ENCODE measurements at places on chromosomes 3 and 15. TPM values are rescaled to one million over a fixed set of nuclear protein-coding genes. Genes with fewer than 3 reads are reported as not detected.

DNA sequence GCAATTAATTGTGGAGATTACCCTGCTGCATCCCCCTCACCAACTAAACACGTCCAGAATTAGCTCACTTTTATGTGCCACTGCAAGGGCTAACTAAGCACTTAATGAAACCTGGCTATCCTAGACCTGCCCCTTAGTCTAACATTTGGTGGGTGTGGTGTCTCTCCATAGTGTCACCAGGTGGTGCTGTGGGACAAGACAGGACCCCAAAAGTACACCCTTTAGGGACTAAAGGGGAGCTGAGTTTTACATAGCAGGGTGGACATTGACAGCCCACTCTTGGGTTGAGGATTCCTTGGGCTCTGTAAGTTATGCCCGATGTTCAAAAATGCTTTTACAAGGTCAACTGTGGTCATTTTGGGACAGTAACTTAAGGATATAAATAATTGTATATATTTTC, 5.7 kb downstream of the DUT start:
- H3K4me3 ChIP-seq = no peak overlapping the region
- H3K27ac ChIP-seq = no peak overlapping the region
- no peaks in the 10 kb centered on the region for H3K36me3 ChIP-seq
- no peak for DNase-seq

DNA sequence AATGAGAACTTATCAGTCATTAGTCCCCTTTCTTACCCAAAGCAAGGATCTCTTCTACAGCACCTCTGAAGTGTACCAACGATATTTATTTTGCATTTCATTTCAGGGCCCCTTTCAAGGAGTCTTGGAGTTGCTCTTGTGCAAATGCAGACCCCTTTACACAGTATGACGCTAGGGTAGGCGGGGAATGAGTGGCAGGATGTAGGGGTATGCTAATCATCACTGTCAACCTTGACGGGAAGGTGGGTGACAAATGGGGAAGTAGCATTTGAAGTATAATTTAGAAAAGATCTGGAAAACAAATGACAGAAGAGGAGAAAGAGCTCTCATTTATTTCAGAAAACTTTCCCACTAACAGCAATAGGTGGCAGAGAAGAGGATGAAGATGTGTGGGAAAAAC, 94.4 kb downstream of the LRRN1 start:
- no peak overlapping the region for H3K27ac ChIP-seq
- H3K4me1 ChIP-seq = no peaks in the 10 kb centered on the region
- H3K27me3 ChIP-seq = no peaks in the 10 kb centered on the region
- H3K36me3 ChIP-seq = no peaks in the 10 kb centered on the region
- DNase-seq = no peak

DNA sequence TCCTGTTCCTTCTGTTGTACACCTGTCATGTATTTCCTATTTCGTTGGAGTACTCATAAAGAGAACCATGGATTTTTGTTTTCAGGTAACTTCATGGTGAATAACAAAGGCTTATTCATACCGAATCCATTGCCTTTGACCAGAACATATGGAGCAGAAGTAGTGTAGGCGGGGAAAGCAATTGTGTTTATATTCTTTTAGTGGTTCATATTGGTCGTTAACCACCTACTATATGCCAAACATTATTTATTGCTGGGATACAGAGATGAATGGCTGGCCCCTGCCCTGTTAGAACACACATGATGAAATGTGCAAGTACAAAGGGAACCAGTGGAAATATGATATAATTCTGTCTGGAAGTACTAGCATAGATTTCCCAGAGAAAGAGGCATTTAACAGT, 9.8 kb downstream of the RPUSD2 start:
- H3K27me3 ChIP-seq = no peaks in the 10 kb centered on the region

DNA sequence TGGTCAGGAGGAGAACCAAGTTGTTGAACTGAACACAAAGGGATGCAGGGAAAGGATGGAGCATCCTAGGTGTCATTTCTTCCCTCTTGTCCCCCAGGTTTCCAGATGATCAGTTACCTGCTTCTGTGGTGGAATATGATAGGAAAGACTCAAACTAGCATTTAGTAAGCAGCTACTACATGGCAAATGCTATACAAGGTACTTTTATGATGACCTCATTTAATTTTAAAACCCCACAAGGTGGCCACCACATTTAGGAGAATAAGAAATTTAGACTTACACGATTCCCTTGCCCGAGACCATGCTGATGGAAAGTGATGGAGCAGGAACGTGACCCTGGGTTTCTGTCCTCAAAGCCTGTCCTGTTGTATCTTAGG, 40.9 kb downstream of the CCR4 start:
- H3K27ac ChIP-seq = no peak overlapping the region
- H3K4me1 ChIP-seq = no peaks in the 10 kb centered on the region
- no peak overlapping the region for H3K4me3 ChIP-seq
- no peaks in the 10 kb centered on the region for H3K27me3 ChIP-seq
- H3K36me3 ChIP-seq = no peaks in the 10 kb centered on the region

GRCh38 chr3:129052675-129053074, 7.9 kb upstream of the GP9 start:
- H3K4me1 ChIP-seq = peaks cover 27% of the 10 kb centered on the region
- no peaks in the 10 kb centered on the region for H3K27me3 ChIP-seq
- DNase-seq = no peak

- no peaks in the 10 kb centered on the region for H3K27me3 ChIP-seq
- H3K4me1 ChIP-seq = peaks cover 6% of the 10 kb centered on the region
- H3K36me3 ChIP-seq = no peaks in the 10 kb centered on the region
- DNase-seq = no peak
- H3K4me3 ChIP-seq = no peak overlapping the region
- no peak overlapping the region for H3K27ac ChIP-seq
These were observed 151.1 kb downstream of the ADAMTS17 start for GRCh38 chr15:100190675-100191074.

The TIMP4 gene
- 4.7 TPM for total RNA-seq

The C3orf52 gene
- 14.6 TPM for total RNA-seq

The BNC1 gene
- 24.3 TPM for total RNA-seq

The UPK1B gene
- total RNA-seq = 9.0 TPM

The SCN11A gene
- 3.7 TPM for total RNA-seq

The CAND2 gene
- total RNA-seq = 5.0 TPM
